ENCODE measurements at places on chromosomes 6 and 20.

DNA sequence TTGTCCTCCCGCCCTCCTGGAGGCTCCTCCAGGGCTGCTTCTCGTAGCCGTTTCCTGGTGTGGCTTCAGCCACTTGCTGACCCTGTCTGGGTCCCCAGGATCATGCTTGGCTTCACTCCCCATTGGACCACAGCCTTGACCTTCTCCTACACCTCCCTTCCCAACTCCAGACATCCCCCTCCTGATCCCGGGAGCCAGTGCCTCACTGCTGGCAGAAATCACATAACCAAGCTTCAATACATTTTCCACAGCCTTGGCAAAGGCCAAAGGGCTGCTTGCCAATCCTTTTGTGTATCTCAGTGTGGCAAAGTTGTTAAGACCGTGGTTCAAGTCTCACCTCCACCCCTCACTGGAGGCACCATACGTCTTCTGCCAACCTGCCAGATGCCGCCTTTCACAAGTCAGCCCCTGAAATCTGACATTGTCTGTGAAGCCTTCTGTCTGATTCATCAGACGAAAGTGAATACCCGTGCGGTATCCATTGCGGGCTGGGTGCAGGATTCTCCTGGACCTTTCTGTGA is 60.1 kb downstream of the PHACTR3 start:
- DNase-seq: no peak

DNA sequence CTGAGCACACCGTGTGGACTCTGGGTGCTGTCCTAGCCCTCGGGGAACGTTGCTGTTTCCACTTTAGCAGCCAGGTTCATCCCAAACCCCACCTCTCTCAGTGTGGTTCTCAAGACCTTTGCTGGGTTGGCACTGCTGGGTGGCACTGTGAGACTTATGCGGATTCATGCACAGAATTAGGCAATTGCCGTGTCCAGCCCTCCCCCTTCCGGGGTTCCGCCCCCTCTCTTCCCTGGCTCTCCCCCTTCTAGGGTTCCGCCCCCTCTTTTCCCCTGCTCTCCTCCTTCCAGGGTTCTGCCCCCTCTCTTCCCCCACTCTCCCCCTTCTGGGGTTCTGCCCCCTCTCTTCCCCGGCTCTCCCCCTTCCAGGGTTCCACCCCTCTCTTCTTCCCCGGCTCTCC is 39.8 kb upstream of the SLCO4A1 start:
- DNase-seq: no peak

DNA sequence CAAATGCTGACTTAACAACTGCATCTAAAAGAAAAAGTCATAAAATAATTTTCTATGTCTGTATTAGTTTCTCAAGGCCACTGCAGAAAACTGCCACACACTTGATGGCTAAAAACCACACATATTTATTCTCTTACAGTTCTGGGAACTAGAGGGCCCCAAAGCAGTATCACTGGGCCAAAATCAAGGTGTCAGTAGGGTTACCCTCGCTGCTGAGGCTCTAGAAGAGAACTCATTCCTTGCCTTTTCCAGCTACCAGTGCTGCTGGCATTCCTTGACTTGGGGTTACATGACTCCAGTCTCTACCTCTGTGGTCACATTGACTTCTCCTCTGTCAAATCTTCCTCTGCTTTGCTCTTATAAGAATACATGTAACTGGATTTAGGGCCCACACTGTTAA is 124.6 kb upstream of the THEMIS start:
- DNase-seq: no peak

DNA sequence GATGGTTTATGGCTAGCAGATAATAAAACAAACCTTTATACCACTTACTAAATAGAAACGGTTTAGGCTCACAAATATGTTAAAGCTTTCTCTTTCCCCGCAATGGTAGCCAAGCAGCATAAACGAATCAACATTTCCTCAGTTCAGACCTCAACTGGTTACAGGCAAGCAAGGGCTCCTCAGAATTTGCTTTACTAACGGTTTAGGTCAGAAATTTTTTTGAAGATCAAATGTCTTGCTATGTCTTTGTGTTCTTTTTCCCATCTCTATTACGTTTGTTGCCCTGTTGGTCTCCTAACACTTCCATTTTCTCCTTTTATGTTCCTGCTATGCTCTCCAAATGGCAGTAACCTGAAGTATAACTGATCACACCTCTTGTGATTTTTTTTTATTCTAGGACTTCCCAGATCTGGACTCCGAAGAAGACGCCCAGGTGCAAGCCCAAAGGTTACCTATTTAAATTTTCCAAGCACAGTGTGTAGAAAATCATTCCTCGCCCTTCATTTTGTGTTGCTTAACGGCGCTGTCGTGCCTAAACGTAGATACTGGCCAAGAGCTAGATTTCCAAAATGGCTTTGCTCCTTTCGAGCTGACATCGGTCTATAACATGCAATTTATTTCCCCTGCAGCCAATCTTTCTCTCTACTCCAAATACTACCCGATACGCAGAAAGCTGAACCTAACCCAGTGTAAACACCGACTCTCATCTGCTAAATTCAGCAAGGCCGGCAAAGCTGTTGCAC is 717 bp upstream of the ASF1A start:
- DNase-seq: no peak

GRCh38 chr6:156795825-156796224 is 18.6 kb downstream of the ARID1B start:
- no peak for DNase-seq

DNA sequence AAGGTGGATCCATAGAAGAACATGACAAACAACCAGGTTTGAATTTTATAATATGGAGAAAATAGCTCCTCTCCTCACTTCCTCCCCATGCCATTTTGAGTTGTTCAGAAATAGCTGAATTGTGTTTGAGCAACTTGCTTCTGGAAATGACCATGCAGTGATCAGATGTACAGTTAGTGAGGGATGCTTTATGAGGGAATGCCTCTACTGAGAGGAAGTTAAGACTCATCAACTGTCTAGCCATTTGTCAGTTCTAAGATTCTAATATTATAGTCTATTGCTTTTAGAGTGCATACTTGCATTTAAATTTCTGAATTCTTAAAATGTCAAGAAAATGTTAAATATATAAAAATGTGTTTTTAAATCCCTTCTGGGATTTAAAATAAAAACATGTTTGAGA is 3.8 kb downstream of the LAMA2 start:
- DNase-seq: no peak

GRCh38 chr6:56904068-56904467 is 50.8 kb upstream of the BEND6 start:
- DNase-seq: no peak

DNA sequence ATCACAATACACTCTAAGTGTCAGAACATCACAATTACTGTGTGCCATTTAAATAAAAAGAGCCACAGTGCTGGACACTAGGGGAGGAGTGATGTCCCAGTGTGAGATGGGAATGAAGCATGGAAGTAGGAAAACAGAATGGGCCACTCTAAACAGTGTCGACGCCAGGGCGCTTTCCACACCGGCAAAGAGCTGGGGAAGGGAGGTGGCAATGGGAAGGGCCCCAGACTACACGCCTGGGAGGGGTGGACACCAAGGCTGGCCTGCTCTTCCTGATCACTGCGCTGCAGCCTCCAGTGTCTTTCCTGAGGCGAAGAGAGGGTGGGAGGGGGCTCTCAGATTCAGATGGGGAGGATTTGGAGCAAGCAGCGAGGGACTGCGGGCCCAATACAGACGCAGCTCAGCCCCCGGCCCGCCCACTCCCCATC is 75.9 kb downstream of the ERMARD start:
- no peak for DNase-seq

GRCh38 chr6:85394853-85395538 is 54.9 kb upstream of the NT5E start:
- no peak for DNase-seq

DNA sequence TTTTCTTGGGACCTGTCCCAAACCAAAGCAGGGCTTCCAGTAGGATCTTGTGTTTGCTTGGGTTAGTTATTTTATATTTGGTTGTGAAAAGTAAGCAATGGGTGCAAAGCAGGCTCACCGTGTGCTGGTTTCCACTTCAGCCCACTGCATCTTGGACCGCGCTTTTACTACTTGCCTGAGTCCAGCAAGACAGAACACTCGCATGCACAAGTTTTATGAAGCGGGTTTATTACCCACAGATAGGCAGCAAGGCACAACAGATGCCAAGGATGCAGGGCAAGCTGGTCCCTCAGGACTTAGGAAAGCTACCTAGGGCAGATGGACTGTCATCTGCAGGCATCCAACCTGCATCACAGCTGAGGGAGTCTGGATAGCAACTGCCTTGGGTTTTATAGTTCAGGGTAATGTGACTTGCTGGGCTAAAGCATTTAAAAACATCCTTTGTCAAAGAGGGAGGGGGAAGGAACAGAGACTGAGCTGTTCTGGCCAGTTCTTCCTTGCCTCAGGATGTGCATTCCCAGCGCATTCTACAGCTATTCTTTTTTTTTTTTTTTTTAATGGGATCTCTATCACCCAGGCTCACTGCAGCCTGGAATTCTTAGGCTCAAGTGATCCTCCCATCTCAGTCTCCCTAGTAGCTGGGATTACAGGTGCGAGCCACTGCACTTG is 18.5 kb downstream of the CITED2 start:
- DNase-seq: no peak

GRCh38 chr6:4910037-4910760 is 93.6 kb downstream of the RPP40 start:
- DNase-seq: no peak

- no peak for DNase-seq
These were observed 185 bp upstream of the TNFRSF6B start for GRCh38 chr20:63696306-63696627.

- no peak for DNase-seq
These were observed 38.9 kb downstream of the SIRPA start for GRCh38 chr20:1934156-1934555.

GRCh38 chr6:90885611-90886056 is 298.8 kb upstream of the MAP3K7 start:
- no peak for DNase-seq

DNA sequence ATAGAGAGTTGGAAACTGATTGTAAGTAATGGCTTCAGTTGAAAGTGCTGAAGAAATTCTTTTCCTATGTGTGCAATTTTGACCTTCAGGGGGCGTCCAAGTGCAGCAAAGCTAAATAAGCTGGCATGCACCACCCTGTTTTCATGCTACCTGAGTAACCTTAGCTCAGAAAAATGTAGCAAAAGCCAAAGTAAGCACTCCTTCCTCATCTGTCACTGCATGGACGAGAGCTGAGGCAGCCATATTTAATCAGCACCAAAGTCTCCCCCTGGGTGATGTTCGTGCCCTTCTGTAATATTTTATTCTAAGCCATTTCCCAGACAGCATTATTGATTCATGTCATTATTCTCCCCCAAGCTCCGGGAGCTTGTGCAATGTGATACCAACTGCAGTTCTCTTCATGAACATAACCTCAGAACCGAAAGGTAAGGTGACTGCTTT is 123.1 kb downstream of the RPS12 start:
- DNase-seq: no peak

GRCh38 chr6:148203281-148203925 is 139.2 kb upstream of the SASH1 start:
- no peak for DNase-seq

- DNase-seq: no peak
These were observed 10.6 kb downstream of the NRN1 start for GRCh38 chr6:5995949-5996713.
